CD4-positive, alpha-beta T cell treated with Interleukin-6 for 4 hours (primary cell): ENCODE measurements at places on chromosomes 7 and 10.

- DNase-seq, result no peak
Measured at GRCh38 chr10:1476455-1476803, 260.9 kb downstream of the ADARB2 start.

DNA sequence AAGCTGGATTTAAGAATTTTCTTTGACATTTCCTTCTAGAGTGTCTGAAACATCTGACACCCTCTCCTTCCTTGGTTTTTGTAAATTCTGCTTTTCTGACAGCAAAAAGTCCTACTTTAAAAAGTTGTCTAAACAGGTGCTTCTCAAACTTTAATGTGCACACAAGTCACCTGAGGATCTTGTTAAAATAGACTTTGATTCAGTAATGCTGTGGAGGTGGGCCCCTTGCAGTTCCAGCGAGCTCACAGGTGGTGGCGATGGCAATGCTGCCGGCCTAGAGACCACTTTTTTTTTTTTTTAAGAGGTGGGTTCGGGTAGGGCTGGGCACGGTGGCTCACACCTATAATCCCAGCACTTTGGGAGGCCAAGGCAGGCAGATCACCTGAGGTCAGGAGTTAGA, 77.1 kb downstream of the ABCC2 start:
- DNase-seq, result no peak

DNA sequence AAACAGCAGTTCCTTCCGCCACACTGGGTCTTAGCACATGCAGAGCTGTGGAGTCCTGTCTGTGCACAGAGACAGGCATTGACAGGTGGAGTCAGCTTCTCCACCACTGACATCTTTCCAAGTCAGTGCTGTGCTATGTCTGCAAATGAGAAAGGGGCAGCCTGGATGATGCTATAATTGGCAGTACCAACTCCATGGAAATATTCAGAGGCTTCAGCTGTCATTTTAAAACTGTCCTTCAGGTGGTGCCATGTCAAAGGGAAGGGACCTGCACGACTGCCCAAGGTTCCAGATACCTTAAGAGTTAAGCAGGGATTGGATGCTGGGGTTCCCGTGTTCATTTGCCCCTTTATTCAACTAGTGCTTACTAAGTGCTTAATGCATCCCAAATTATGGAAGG, 258.0 kb upstream of the PRKCQ start:
- no peak for DNase-seq

DNA sequence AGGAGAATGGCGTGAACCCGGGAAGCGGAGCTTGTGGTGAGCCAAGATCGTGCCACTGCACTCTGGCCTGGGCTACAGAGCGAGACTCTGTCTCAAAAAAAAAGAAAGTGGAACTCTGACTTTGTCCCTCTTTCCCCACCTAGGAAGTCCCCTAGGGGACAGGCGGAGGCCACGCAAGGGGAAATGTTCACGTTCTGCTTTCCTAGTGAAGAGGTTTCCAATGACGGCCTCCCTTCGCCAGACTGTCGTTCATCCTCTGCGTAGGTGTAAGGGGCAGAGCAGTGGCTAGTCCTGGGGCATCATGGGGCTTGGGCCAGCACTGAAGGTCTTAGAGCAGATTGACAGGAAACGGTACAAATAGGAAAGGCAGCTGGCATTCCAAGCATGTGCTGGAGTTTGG, 30.6 kb downstream of the SUFU start:
- no peak for DNase-seq

DNA sequence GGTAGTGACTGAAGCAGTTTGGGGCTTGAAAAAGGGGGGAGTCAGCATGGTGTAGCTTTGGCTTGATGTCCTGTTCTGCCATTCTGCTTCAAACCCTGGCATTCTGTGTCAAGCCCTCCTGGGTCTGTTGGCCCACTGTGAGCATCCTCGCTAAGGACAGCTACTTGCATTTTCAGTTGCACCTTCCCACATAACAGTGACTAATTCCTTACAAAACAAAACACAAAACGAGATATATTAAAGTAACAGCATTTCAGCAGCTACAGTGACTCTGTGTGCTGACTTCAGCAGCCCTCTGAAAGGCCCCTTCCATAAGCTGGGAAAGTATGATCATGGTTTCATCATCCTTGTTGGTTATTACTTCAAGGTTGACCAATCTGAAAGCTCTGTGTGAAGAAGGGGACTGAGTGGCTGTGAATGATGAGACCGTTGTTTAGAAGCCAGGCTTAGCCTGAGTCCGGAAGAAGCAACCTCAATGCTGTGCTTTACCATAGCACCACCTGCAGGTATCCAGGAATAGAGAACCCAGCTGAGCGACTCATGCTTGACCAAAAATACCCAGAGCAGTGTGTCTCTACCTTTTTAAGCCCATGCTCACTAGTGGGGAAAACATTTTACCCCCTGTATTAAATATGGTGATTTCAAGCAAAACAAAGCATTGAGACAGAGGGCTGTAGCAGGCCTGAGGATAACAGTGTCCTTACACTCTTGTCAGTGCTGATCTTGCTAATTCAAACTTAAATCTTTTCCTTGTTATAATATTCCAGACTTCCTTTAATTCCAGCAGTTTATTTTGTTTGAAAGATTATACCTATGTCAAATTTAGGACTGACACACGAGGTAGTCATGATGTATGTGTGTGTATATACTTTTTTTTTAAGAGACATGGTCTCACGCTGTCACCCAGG, 42.6 kb upstream of the CC2D2B start:
- peak; percentile 52 for DNase-seq

- no peak for DNase-seq
Measured at GRCh38 chr10:110310741-110311140, 6.0 kb upstream of the SMNDC1 start.

GRCh38 chr7:98691619-98692018, 74.5 kb downstream of the NPTX2 start:
- DNase-seq, result no peak

GRCh38 chr7:136517971-136518370, 350.5 kb upstream of the CHRM2 start:
- no peak for DNase-seq

DNA sequence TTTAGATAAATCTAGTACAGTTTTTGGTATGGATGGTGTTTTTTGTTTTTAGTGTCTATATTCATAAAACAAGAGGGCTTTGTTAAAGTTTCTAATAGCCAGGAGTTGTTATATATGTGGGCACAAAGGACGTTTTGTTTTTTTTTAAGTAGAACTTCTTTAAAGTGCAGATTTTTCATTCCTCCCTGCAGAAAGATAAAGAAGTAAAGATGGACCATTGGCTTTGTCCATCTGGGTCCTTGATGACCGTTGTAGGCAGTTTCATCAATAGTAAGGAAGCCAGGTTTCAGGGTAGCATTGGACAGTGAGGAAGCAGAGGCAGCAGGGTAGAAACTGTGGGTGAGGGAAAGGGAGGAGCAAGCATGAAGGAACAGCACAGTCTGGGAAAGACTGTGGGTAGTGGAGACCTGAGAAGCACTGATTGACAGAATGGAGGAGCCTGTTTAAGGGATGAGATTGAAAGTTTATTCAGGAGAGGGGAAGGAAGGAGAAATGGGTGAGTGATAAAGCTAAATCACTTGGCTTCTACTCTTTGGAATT, 5.3 kb downstream of the CALU start:
- DNase-seq, result no peak

DNA sequence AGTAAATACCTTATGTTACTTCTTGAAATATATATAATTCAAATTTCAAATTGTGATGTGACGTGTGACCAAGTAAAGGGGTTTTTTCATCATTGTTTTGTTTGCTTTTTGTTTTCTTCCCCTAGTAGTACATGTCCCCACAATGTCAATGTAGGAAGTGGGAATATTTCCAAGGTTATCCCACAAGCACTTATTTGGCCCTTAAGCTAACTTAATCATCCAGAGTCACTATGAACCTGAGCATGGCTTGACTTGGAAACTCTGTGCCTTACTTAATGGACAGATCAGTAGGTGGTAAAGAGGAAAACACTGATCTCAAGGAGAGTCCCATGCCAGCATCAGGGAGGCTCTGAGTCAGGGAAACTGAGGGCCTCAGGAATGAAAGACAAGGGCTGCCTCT, 569.3 kb upstream of the IGFBP3 start:
- DNase-seq, result no peak

- no peak for DNase-seq
Measured at GRCh38 chr7:65422670-65423069, 49.0 kb downstream of the ZNF92 start.

- DNase-seq, result peak; percentile 57
Measured at GRCh38 chr10:71746344-71747037, 26.8 kb downstream of the VSIR start.

DNA sequence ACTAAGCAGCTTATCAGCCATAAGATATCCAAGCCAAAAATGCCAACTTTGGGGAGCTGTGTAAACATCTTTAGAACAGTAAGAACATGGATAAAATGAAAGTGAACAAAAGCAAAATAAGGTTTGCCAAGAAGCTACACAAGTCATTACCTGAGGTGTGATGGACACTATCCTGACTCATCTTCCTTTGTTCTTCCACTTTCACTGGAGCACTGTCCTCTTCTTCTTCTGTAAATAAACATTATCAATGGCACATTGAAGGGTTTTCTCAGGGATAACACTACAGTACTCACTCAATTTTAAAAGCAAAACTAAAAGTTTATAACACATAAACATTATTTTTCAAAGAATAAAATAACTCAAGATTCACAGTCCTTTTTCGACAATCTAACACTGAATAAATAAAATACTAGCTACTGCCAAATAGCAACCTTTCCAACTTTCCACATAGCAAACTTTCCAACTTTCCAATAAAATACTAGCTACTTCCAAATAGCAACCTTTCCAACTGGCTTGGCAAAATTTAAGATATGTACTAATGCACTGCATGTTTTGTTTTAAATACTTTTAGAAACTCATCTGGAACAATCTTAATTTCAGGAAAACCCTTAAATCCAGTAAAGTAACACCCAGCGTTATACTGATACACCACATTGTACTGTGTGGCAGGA, 174.1 kb downstream of the SKAP2 start:
- DNase-seq, result no peak

- DNase-seq, result no peak
Measured at GRCh38 chr10:239109-239508, 103.9 kb downstream of the ZMYND11 start.

GRCh38 chr7:46089281-46089680, 168.2 kb upstream of the IGFBP3 start:
- no peak for DNase-seq

- no peak for DNase-seq
Measured at GRCh38 chr10:125043841-125044658, 102.1 kb downstream of the ZRANB1 start.

GRCh38 chr7:68556537-68556936, 1041.7 kb upstream of the AUTS2 start:
- DNase-seq, result no peak

- DNase-seq, result no peak
Measured at GRCh38 chr10:90319188-90319914, 538.5 kb downstream of the HTR7 start.

DNA sequence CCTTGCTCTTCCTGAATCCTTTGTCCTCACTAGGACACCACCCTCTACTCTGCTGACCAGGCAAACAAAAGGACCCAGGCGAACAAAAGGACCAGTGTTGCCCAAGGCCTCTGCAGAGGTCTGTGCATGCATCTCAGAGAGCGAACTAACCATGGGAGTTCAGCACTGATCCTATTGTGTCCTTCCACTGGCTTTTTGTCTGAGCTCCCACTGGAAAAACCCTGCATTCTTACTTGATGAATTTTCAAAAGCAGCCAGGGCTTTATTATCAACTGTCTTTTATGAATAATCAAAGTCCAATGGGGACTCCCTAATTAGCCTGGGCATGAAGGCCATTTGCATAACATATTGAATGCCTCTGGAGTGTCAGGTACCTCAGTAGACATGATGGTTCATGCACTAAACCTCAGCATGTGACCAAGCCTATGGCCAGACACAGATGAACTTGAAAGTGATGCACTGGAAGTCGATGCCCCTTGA, 140.6 kb downstream of the KCNMA1 start:
- no peak for DNase-seq

GRCh38 chr7:110105307-110105706, 985.6 kb upstream of the LRRN3 start:
- DNase-seq, result no peak

DNA sequence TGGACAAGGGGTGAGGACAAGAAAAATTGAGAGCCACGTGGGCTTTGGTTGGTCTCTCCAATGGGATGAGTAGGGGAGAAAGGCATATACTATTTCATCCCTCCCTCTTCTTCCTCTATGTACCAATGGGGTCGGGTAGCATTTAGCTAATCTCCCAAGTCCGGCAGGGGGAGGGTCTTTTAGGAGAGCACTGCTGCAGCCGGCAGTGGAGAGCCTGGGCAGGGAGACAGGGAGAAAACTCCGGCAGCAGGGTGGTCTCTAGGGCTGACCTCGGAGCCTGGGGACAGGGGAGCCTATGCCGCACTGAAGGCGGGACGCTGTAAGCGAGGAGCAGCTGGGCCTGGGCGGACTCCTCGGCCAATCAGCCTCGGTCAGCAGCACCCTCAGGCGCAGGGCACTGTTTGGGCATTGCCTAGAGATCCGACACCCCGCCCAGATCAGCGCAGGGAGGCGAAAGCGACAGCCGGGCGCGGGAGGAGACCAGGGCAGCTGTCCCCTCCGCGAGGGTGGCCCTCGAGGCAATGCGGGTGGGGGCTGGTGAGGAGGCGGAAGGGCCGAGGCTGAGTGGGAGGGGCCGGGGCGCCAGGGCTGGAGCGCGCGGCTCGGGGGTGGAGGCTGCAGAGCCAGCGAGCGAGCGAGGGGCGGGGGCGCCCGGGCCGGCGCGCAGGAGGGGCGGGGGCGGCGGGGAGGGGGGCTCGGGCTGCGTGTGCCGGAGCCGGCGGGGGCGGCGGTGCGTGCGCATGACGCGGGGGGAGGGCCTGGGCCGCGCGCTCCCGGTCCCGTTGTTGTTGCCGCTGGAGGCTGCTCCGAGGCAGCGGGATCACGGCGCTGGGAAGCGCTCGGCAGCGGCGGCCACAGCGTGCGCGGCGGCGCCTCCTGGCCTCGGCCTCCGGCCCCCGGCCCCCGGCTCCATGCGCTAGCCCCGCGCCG, at the start of gene AGAP3:
TSS of gene AGAP3 (plus strand) at position 785 of the 930 bp plus-strand sequence. CDS start 267 bp downstream, outside the sequence.
- peak; percentile 73 for DNase-seq

DNA sequence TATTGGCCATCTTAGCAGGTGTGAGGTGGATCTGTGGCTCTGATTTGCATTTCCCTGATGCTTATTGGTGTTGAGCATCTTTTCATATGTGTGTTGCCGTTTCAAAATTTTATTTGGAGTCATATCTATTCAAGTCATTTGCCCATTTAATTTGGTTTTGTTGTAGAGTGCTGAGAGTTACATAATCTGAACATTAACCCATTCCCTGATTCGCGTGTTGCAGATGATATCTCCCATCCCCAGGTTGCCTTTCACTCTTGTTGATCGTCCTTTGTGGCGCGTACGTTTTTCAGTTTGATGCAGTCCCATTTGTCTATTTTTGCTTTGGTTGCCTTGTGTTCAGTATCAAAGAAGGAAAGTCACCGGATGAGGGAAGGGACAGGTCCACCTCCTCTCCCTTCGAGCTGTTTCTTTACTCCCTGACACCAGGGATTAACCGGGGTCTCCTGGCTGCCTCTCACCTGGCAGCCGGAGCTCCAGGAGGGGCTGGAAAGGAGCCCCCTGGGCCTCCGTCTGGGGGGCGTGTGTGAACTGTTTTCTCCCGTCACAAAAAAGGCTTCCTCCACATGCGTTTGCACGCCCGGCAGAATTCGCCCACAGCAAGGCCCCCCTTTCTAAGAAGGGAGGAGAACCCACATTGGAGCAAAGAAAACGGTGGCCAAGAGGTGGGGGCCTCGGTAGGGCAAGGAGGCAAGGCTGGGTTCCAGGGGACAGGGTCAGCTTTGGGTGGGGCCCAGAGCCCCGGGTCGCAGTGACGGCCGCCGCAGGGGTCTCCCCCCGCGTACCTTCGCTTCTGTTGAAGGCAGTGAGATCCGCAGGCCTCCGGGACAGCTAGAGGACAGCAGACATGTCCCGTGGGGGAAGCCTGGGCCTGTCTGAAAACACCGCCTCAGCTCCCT, 8.3 kb downstream of the MNX1 start:
- no peak for DNase-seq
